Nasal cavity respiratory epithelium epithelial cell of viscerocranial mucosa (primary cell): ENCODE measurements at places on chromosomes 11 and 22. TPM values are rescaled to one million over a fixed set of nuclear protein-coding genes. Genes with fewer than 3 reads are reported as not detected.

NTM gene
- 1.4 and 3.5 TPM in 2 replicates for total RNA-seq

ZNHIT2 gene
- total RNA-seq, result 11.1 and 22.2 TPM in 2 replicates

ADORA2A gene
- 0.34 and 0.64 TPM in 2 replicates for total RNA-seq

PRAME gene
- not detected in 2 replicates for total RNA-seq

DKK3 gene
- 85.4 and 410 TPM in 2 replicates for total RNA-seq

CNTN5 gene
- under 0.01 TPM in 1 of 2 replicates, not detected in the other for total RNA-seq

MB gene
- total RNA-seq, result 0.21 TPM in 1 of 2 replicates, not detected in the other

SLC5A4 gene
- not detected in 2 replicates for total RNA-seq

RIMBP3C gene
- total RNA-seq, result not detected in 2 replicates

SCGB1D2 gene
- total RNA-seq, result not detected in 2 replicates

HOATZ gene
- not detected in 2 replicates for total RNA-seq

LMNTD2 gene
- 1.0 and 2.0 TPM in 2 replicates for total RNA-seq

ZNF215 gene
- total RNA-seq, result 5.8 and 8.2 TPM in 2 replicates
